ENCODE measurements at places on chromosomes 1 and 21. TPM values are rescaled to one million over a fixed set of nuclear protein-coding genes. Genes with fewer than 3 reads are reported as not detected.

The OR10K2 gene
- total RNA-seq: not detected

The FMO1 gene
- 1.1 TPM for total RNA-seq

The DENND2C gene
- total RNA-seq: 2.5 TPM

The HOOK1 gene
- 30.7 TPM for total RNA-seq

The OR2L8 gene
- total RNA-seq: not detected

The PSMB2 gene
- total RNA-seq: 24.0 TPM

The HAX1 gene
- total RNA-seq: 46.2 TPM

The MYBPH gene
- not detected for total RNA-seq

The CKS1B gene
- total RNA-seq: 11.5 TPM

The PRKACB gene
- total RNA-seq: 17.4 TPM

The KRTAP13-2 gene
- not detected for total RNA-seq

DNA sequence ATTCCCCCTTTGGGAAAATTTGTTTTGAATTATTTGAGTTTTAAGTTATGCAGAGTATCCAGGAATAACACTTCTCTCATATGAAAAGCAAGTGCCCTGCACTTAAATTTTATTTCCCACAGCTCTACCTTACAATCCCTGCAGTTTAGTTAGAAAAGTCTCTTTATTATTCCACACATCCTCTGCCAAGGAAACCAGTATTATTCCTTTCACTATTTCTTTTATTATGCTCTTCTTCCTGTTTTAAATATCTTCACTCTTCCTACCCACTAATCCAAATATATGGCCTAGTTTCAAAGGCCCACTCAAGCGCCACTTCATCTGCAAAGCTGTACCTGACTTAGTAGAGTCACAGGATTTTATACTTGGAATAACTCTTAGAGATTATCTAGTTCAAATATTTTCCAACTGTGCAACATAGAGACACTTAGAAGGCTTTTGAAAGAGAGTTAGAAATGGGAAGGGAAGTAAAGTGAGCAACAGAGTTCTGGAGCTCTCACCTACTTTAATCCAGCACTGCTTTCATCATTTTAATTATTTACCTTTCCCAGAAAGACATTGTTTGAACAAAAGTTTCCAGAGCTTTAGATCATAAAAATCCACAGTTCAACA lies 97.2 kb upstream of the LYPLAL1 start:
- DNase-seq: no peak

DNA sequence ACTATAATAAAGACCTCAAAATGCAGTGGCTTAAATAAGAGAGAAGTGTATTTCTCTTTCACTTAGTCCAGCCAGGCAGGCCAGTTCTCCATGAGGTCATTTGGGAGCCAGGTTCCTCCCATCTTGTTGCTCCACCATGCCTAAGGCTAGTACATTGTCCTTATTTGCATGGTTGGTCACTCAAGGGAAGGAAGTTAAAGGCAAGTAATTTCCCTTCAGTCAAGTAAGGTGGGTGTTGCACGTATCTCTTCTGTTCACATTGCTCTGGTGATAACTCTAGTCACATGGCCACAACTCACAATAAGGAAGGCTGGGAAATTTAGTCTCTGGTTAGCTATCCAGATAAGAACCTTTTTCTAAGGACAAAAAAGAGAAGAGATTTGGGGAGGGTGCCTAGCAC lies 27.2 kb upstream of the TADA1 start:
- DNase-seq: no peak

GRCh38 chr21:43608225-43608624 lies 51.1 kb downstream of the HSF2BP start:
- no peak for DNase-seq

DNA sequence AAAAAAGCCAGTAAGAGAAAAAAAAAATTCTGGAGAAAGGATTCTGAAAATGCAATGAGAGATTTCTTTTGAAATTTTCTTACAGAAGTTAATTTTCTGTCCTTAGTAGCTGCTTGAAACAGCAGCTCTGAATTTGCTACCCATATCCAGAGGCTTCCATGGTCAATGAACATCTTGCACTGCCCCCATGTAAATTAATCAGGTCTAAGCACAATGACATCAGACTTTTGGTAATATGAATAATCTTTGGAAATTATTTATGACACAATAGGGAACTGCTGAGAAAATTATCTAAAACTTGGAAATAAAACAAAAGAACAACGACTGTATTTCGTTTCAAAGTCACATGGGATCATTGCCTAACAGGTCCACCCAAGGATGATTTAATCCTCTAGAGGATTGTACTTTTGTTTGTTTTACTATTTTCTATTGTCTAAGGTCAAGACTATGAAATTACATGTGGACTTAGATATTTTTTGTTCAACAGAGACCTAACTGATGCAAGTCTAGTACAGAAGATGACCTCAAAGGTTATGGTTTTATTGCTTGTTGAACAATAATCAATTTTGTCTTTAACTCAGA lies 312.1 kb downstream of the BACH1 start:
- no peak for DNase-seq

DNA sequence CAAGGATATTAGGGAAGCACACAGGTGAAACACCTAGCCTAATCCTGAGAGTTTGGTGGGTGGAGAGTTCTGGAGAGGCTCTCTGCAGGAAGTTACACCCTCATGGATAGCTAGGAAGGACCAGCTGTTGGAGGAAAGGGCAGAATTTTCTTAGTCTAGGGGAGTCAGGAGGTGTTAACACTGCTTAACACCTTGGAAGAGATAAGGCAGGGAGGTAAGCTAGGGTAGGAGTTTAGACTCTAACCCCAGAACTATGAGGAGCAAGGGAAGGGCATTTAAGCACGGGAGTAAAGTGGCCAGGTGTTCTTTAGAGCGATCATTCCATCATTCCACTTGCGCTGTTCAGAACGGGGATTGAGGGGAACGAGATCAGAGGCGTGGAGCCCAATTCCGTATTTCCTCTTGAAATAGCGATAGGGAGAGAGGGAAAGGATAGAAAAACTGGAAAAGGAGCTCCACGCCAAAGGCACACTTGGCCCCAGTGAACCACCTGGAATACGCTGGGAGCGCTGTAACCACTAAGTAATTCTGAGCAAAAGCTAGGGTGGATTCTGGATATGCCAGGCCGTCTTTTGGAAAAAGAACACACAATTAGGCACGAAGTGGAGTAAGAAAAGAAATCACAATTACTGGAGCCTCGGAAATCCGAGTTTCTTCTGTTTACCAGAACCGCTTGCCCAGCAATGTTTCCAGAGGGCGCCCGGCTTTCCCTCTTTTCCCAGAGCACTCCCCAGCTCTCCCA lies 1.5 kb upstream of the GPR137B start:
- DNase-seq: no peak

- DNase-seq: no peak
Observed at GRCh38 chr1:20416706-20417105, 69.3 kb downstream of the CAMK2N1 start.

GRCh38 chr1:223084464-223084866 lies 58.6 kb downstream of the TLR5 start:
- DNase-seq: peak; percentile 57

DNA sequence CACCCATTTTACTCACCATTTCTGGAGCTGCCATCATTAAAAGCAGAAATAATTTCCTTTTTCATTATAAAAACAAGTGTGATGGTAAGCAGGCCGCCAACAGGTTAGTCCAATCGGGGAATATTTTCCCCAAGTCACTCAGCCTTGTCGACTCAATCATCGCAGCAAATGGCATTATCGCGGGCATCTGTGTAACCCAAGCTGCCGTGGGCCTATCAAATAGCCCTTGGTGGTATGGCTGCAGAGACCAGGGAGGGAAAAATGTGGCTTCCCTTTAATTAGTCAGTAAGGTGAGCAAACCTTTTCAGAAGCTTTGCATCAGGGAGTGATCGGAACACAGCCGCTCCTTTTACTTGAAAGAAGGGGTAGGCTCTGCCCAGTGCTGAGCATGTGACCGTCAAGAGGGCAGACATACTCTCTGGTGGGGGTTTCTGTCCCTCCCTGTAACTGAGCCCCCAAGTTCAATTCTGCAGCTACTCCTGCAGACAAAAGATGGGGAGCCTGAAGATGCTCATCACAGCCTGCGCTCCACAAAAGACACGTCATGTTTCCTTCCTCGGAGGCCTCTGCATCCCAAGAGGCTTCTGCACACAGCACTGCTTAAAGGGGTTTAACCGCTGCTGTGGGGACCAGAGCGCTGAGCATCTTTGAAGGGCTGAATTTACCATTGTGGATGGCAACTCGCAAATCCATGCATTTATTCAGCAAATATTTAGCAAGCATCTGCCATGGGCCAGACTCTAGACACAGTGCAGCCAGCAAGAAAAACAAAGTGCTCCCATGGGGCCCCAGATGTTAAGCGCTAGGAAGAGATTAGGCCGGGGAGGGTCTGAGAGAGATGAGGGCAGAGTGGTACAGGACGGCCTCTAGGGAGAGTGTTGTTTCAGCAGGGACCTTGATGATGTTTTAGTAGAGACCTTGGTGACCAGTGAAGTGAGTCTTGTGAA lies 1.2 kb upstream of the TMPRSS3 start:
- DNase-seq: no peak

DNA sequence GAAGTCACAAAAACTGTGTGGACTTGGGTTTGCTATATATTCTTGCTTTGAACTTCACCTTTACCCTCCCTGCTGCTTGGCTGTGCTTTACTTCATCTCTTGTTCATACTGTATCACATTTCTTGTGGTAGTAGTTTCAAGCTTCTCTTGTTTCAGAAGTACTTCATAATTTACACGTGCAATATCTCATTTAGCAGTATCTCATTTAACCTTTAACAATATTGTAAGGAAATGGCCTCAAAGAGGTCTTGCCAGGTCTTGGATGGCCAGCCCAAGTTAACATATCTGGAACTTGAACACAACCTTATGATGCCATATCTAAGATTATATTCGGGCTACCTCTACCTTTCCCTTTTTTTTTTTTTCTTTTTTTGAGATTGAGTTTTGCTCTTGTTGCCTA lies 1.7 kb upstream of the TRIM45 start:
- DNase-seq: no peak

DNA sequence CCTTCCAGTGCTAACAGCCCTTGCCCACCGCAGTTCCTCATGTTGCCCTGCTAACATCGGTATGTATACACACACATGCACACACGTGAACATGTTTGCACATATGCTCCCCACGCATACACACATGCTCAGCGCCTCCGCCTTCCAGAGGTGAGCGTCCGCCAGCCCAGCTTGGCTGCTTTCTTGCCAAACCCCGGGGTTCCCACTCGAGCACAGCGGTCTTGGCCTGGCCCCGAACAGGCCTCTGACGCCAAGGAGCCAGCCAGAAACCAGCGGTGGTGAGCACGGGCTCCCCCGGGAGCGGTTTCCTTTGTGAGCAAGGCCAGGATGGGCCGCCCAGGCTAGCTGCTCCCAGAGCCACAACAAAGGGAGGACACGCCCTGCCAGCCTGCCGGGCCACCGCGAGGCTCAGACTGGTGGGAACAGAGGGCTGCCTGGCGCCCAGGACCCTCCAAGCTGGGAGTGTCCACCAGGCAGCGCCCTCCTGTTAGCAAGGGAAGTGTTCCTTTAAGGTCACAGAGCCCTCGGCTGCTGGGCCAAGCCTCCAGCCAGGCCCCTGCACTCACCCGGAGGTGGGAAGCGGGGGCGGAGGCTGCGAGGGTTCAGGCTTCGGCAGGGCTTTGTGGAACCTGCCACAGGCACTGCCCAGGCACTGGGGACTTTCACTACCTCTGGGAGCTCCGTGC lies 65.4 kb downstream of the ALPL start:
- DNase-seq: no peak

DNA sequence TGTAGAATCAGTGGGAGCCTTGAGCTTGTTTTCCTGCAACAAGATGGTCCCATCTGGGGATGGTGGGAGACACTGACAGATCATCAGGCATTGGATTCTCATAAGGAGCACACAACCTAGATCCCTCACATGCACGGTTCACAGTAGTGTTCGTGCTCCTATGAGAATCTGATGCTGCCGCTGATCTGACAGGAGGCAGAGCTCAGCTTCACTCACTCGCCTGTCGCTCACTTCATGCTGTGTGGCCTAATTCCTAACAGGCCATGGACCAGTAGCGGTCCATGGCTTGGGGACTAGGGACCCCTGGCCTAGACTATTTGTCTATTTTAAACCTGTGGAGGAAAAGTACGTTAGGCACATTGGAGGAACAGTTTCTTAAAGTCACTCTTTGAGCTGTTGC lies 140.0 kb downstream of the EDEM3 start:
- no peak for DNase-seq
